ENCODE measurements at places on chromosomes 1 and 21.
A peak's percentile ranks its signal among the peaks of the same experiment; 100 is the strongest.

- DNase-seq = no peak
Observed at GRCh38 chr1:39568208-39568607, 8.4 kb downstream of the PABPC4 start.

DNA sequence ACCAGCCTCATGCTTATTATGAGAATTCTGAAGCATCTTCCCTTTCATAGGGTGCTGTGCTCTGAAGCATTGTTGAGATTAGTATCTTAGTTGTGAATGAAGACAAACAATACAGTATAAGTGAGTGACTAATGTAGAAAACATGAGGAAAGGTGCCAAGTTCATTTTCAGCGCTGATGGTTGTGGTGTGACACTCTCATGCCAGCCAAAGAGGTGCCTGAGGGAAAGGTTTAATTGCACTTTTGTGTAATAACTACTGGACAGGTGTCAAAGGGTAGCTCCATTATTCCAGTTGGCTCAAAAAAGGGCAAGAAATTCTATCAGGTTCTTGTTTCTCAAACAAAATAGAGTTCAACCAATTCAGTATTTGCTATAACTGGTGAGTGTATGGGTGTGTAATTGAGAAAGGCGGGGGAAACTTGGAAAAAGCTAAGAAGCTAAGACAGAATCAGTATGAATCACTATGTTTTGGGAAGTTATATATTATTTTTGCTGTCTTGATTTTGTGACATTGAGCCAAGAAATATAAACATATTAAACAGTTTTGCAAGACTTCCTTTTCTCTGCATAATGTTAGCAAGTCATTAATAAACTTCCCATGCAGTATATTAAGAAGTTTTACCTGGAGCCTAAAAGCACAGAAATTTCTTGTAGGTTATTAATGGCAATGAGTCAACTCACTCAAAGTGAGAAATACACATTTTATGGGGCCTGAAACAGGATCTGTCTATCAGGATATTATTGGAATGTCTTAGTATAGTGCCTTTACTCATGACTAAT is 31.8 kb downstream of the KCNK2 start:
- DNase-seq = no peak

DNA sequence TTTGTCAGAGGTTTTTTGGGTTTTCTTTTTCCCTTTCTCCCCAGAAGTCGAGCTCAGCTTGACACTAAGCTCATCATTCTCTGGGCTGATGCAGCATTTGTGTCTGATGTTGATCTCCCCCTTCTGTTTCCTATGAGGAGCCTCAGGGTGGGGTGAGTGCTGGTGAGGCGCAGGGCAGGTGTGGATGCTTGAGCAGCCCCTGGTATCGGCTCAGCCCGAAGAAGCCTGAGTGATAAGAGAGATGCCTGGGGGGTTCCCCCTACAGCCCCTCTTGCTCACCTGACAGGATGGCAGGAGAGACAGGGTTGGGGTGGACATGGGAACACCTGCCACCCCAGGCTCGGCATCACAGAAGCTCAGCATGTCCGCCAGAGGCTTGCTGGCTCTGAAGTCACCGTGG is 239.0 kb downstream of the RHOU start:
- no peak for DNase-seq

DNA sequence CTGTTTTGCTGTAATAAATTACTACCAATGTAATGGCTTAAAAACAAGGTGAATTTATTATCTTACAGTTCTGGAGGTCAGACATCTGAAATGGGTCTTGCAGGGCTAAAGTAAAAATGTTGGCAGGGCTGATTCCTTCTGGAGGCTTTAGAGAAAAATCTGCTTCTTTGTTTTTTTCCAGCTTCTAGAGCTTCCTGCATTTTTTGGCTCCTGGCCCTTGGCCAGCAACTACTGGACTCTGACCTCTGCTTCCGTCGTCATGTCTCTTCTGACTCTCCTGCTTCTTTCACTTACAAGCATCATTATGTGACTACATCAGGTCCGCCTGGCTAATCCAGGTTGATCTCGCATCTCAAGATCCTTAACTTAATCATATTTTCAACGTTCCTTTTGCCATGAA is 350.9 kb downstream of the S1PR1 start:
- no peak for DNase-seq

- no peak for DNase-seq
Observed at GRCh38 chr21:31347435-31348032, 3.5 kb upstream of the TIAM1 start.

GRCh38 chr1:33234588-33234990 is 21.7 kb upstream of the ZNF362 start:
- DNase-seq = no peak

GRCh38 chr21:25890001-25890400 is 155.2 kb downstream of the GABPA start:
- DNase-seq = no peak

GRCh38 chr1:31605908-31606427 is 11.5 kb upstream of the HCRTR1 start:
- peak; percentile 81 for DNase-seq
